ENCODE measurements at places on chromosomes 13 and 19.

DNA sequence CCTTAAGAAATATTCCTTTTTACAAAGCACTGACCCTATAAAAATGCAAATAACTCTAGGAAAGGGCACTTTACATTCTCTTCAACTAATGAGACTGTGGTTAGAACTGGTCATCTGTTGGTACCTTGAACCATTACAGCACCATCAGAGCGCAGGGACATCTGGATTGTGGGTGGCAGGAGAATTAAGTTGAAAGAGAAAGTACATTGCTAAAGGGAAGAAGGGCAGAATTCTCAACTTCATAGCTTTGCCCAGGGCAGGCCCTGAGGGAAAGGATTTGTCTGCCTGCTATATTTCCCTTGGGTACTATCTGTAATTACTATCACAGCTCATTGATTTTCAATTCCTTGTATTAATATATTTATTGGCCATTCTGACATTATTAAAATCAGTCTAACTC is 196.8 kb downstream of the KLF12 start:
- no peak for DNase-seq

- no peak for DNase-seq
These were observed 68.7 kb downstream of the SLC7A1 start for GRCh38 chr13:29526741-29527140.

DNA sequence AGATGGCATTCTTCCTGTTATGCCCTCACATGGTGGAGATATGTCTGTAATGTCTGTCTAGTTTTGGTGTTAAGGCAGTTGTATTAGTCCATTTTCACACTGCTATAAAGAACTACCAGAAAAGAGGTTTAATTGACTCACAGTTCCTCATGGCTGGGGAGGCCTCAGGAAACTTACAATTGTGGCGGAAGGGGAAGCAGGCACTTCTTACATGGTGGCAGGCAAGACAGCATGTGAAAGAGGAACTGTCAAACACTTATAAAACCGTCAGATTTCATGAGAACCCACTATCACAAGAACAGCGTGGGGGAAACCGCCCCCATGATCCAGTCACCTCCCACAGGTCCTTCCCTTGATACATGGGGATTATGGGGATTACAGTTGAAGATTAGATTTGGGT is 3.2 kb downstream of the ZNF441 start:
- DNase-seq, result no peak

DNA sequence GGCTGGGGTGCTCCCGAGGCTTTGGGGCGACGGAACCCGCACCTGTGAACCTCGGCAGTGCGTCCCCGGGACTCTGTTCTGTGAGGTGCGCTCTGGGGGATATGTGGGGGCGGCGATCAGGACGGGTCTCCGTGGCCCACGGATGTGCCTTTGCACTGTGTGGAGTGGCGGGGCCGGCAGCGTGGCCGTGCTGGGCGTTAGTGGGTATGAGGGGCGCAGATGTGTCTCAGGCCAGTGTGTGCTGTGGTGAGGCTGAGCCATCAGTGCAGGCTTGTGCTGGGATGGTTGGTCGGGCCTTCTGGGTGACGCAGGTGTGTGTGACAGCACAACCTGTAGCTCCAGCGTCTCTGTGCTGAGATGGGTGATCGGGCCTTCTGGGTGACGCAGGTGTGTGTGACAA is 16.9 kb downstream of the ZNF331 start:
- no peak for DNase-seq

DNA sequence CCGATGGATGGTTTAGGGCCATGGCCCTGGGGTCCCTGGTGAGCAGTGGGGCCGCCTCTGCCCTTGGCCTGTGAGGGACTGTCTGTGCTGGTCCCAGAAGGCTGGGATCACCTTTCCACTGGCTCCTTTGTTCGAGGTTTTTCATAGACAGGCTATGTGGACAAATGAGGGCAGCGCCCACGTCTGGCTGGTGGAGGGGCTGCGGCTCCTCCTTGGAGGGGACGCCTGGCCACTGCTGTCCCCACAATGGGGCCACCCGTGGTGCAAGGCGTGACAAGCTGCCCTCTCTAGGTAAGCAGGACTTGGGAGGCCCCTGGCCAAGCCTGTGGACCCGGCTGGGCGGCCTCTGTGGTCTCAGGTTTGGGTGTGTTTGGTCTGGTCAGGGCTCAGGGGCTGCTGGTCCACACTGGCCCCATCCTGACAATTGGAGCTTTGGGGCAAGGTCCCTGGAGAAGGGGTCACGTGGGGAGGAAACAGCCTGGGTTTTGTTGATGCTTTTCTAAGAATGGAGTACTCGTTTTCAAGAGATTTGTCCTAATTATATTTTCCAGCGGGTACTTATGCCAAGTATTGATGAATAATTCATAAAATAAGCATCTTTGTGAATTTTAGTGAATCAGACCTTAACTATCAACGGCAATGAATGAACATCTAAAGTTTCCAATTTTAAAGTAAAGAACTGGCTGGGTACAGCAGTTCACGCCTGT is 33.3 kb downstream of the MCF2L start:
- DNase-seq, result no peak

DNA sequence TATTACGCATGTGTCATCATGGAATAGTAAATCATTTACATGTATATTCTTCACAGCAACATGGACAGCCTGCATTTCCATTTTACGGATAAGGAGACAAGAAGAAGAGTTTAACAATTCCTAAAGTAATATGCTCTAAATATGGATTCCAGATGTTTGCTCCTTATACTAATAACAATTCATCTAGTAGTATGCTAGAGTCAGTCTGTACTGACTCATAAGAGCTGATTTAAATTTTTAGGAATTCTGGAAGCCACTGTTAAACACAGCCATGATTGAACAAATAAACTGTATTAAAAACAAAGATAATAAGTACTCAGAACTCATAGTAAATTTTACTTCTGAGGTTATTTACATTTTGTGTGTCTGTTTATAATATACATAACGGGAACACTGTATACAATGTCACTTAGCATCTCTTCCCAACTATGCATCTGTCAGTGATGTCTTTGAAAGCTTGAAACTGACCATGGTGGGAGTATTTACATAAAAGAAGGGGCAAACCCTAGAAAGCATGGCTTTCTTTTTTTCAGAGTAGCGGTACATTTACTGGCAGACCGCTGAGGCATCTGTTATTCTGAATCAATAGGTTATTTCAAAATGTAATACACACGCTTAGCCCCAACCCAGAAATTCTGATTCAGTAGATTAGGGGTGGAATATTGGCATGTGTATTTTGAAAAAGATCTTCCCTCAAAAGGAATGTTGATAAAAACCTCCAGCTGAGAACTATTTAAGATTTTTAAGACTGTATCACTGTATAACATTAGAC is 12.9 kb downstream of the ZC3H13 start:
- DNase-seq, result no peak

GRCh38 chr19:1079566-1080111 is 12.7 kb downstream of the ARHGAP45 start:
- DNase-seq, result no peak

DNA sequence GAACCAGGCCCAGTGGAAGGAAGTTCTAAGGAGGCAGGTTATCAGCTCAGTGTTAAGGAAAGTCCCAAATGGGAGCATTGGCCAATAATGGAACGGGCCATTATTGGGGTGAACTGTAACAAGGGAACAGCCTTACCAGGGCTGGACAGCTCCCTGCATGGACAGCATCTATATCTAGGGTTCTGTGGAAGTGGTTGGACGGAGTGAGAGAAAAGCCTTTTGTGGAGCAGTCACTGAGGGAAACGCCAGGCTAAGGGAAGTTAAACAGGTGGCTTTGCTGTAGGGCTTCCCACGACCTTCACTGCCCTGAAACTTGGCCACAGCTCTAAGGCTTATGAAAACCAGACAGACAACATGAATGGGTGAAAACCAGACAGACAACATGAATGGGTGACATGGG is 17.0 kb downstream of the POU2F2 start:
- no peak for DNase-seq

GRCh38 chr13:73984949-73985691 is 149.1 kb downstream of the KLF12 start:
- no peak for DNase-seq

GRCh38 chr13:32135056-32135390 is 103.4 kb downstream of the FRY start:
- DNase-seq, result no peak

DNA sequence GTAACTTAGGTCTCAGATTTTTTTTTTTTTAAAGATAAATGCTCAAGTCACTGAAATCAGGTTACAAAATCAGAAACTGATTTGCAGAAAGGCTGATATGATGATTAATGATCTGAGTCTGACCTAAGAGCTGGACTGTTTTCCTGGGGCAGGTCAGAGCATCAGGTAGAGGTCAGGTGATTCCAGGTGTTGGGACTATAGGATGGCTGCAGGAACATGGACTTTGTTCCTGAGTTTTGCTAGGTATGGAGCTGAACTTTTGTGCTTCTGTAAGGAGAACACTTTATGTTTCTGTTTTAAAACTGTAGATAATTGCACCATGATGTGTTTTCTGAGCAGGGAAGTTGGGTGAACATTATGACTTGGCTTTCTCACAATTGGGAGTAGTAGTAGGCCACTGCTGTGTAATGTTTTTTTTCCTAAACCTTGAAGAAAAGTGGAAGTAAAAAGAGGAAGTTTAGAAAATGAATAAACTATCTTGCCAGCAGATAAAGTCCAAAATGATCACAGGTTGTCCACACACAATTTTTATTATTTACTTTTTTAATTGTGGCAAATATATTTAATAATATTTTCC is 297.2 kb downstream of the DCT start:
- no peak for DNase-seq

GRCh38 chr19:38047641-38048040 is 140.6 kb downstream of the SIPA1L3 start:
- no peak for DNase-seq

DNA sequence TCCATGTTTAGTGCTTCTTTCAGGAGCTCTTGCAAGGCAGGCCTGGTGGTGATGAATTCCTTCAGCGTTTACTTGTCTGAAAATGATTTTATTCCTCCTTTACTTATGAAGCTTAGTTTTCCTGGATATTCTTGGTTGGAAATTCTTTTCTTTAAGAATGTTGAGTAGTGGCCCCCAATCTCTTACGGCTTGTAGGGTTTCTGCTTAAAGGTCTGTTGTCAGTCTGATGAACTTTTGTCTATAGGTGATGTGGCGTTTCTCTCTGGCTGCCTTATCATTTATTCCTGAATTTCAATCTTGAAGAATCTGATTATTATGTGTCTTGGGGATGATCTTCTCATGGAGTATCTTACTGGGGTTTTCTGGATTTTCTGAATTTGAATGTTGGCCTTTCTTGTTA is 26.0 kb downstream of the ZNF430 start:
- DNase-seq, result no peak

GRCh38 chr13:105177265-105177900 is 1358.1 kb downstream of the EFNB2 start:
- DNase-seq, result no peak

GRCh38 chr13:35448465-35448864 is 28.0 kb downstream of the MAB21L1 start:
- DNase-seq, result no peak

- no peak for DNase-seq
These were observed 75.2 kb upstream of the MCF2L start for GRCh38 chr13:112893570-112894422.

GRCh38 chr13:100428986-100429385 is 159.6 kb downstream of the GGACT start:
- DNase-seq, result no peak

All from SW 1271 (cell line).